ENCODE measurements at places on chromosomes 11 and 22.

DNA sequence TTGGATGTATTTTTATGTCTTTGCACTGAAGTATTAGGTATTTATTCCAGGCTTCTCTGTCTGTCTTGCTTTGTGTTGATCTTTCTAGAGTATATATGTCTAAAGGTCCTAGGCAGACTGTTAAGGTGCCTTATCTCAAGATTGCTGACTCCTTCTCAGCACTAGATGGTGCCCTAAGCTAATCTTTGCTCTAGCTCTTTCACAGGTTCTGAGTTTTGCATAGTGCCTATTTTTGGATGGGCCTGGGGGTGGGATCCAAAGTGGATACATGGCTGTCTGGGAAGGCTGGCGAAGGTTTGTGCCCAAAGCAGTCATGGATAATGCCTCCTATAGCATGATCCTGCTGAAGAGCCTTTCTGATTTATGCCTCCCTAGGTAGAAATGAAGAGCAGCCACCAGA is 154.9 kb downstream of the TRPC6 start:
- DNase-seq = no peak

- DNase-seq = no peak
Observed at GRCh38 chr22:30822216-30823014, 127.7 kb downstream of the OSBP2 start.

GRCh38 chr22:49228431-49229037 is 599.1 kb downstream of the BRD1 start:
- DNase-seq = no peak

DNA sequence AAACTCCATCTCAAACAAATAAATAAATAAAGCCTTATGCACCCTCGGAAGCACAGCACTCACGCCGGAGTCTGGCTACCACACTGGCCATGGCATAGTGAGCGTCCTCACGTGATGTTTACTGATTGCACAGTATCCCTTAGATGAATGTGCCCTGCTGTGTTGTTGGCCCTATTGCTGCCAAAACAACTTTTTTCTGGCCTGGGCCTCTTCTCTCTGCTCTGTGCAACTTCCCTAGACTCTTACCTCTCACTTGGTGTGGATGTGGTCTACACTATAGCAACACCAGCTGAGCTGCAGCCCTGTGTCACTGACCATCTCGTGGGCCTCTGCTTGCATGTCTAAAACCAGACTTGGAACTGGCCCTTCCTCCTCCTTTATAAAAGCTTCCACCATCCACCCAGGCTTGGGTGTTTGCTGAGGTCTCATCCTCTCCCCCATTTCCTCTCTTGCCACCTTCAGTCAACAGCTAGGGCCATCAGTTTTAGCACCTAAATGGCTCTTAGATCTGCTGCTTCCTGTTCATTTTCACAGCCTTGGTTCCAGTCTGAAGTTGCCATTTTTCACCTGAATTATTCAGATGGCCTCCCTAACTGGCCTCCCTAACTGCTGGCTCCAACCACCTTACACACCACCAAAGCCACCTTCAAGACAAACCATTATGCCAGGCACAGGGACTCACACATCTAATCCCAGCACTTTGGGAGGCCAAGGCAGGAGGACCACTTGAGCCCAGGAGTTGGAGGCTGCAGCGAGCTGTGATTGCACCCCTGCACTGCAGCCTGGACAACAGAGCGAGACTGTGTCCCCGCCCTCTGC is 9.2 kb downstream of the ZNF74 start:
- no peak for DNase-seq

GRCh38 chr11:88405853-88406252 is 68.3 kb upstream of the CTSC start:
- DNase-seq = no peak

Data from stimulated activated CD8-positive, alpha-beta memory T cell treated with anti-CD3 and anti-CD28 coated beads, Interleukin-7, amount 100 ng/mL, for 1 hour (primary cell).